Naive thymus-derived CD8-positive, alpha-beta T cell (primary cell): ENCODE measurements at places on chromosomes 5 and 9. TPM values are rescaled to one million over a fixed set of nuclear protein-coding genes. Genes with fewer than 3 reads are reported as not detected.

Gene SV2C
- total RNA-seq: not detected

Gene TIFAB
- total RNA-seq: not detected

Gene CORO2A
- total RNA-seq: 10.8 TPM

Gene RAI14
- not detected for total RNA-seq

Gene PRR16
- total RNA-seq: not detected

Gene CTNNAL1
- 4.4 TPM for total RNA-seq

Gene C5orf52
- not detected for total RNA-seq
